Activated CD8-positive, alpha-beta memory T cell treated with anti-CD3 and anti-CD28 coated beads for 1 hour (primary cell): ENCODE measurements at places on chromosomes 1 and 21.

DNA sequence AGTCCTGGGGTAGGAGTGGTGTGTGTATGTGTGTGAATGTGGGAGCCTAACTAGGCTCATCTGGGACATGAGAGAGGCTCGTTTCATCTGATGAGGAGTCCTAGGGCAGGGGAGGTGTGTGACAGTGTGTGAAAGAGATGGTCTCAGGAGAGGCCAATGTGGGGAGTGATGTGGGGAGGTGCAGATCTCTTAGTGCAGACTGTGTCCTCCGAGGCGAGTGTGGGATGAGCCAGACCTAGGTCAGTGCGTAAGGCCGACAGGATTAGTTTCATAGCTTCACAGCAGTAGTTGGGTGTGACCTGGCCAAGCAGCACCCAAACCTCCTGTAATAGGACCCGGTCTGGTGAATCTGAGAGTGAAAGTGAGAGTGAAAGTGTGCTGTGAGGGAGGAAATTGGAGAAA lies 94.7 kb downstream of the LIPI start:
- DNase-seq, result no peak

DNA sequence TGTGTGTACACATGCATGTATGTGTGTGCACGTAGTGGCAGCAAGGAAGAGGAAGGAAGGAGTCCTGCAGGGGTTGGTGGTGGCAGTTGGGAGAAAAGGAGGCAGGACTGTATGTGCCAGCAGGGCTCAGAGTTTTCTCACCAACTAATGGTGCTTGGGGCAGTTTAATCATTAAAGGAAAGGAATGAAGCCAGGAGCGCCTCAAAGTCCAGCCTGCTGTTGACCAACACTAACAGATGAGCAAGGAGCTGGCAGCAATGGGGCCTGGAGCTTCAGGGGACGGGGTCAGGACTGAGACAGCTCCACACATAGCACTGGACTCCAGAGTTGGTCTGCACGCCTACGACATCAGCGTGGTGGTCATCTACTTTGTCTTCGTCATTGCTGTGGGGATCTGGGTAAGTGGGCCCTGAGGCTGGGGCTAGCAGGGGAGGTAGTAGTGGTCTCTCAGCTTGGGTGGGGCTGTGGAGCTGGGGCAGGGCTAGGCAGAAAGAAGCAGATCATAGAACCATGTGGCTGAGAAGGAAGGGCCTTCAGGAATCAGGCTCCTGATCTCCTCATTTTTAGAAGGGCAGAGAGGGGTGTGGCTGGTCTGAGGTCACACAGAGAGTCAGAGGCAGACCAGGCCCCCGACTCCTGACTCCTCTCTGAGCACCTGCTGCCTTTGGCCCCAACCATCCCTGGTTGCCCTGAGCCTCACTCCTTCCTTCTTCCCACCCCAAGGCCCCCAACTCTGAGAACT lies at the start of gene SLC5A9:
SLC5A9 (plus strand) TSS at position 216 of the 742 bp plus-strand sequence; CDS start at position 237, 21 bp downstream.
- DNase-seq, result no peak

GRCh38 chr1:93500275-93500674 lies 52.4 kb downstream of the FNBP1L start:
- DNase-seq, result no peak

DNA sequence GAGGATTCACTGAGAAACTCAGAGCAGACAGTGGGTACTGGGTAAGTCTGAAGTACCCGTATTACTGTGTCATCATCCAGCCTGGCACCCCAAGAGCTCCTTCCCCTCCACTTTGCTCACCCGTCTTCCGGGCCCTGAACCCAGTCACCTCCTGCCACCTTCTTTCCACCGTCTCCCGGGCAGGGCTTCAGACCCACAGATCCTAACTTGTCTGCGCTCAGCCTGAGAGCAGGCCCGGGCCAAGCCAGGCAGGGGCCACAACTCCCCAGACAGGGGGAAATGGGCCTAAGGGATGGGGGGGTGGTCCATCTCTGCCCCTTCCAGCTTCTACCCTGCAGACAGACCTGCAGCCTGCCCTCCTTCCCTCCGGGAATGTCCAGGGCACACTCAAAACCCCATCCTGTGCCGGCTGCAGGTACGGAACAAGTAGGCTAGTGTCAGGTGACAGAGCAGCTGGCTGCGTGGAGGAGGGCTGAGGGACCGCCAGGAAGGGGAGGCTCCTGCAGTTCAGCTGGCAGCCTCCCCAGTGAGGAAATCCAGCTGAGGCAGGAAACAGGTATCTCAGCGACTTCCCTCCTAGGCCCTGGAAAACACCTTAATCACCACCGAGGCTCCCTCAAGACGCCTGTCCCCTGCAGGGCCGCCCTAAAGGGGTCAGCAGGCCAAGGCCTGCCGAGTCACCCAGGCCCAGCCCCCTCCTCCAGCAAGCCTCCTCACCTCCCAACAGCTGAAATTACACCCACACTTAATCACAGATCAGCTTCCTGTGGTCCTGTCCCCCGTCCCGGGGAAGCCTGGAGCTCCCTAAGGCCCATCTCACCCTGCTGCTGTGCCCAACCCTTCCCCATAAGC lies 3.5 kb downstream of the HSPG2 start:
- DNase-seq, result no peak

- DNase-seq, result no peak
These were observed 5.5 kb upstream of the TBX15 start for GRCh38 chr1:118993700-118994026.

DNA sequence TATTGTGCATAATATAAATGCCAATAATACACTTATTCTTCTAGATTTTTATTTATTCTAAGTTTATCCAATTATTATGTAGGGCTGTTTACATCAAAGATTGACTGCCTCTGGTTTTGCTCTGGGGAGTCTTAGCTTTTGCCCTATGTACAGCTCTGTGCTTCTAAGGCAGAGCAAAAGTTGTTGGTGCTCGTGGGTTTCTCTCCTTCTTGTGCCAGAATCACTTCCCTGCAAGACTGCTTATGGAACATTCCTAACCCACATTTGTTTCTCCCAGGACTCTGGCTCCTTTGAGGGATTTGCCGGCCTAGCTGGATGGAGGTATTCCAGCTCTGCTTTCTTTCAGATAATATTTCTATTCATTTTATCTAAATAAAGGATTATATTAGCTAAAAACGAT lies 849.1 kb downstream of the USP25 start:
- no peak for DNase-seq
